ENCODE measurements at places on chromosomes 7 and 10.

DNA sequence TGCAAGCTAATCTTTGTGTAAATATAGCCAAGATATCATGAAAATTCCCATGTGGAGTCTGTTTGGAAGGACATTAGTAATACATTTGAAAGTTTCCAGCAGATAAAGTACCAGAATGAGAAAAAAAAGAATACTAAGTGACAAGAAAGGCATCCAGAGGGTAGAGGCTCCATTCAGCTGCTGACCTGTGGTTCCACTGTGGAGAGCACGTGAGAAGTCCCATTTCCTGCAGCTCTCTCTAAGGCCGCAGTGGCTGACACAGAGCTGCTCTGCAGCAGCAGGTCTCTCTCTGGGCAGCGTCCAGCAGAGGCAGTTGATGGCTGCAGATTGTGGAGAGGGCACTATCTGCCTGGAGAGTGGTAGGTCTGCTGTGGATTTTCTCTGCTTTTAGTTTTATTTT is 100.1 kb upstream of the TMEM72 start:
- no peak overlapping the region for H3K4me3 ChIP-seq
- H3K36me3 ChIP-seq, result no peaks in the 10 kb centered on the region
- no peaks in the 10 kb centered on the region for H3K4me1 ChIP-seq
- H3K27me3 ChIP-seq, result no peaks in the 10 kb centered on the region
- no peak for DNase-seq

GRCh38 chr10:128567551-128567950 is 441.3 kb upstream of the MKI67 start:
- peak overlapping the region; percentile 20 for H3K4me3 ChIP-seq
- H3K4me1 ChIP-seq, result no peaks in the 10 kb centered on the region
- DNase-seq, result no peak
- H3K27ac ChIP-seq, result no peak overlapping the region
- no peaks in the 10 kb centered on the region for H3K36me3 ChIP-seq

DNA sequence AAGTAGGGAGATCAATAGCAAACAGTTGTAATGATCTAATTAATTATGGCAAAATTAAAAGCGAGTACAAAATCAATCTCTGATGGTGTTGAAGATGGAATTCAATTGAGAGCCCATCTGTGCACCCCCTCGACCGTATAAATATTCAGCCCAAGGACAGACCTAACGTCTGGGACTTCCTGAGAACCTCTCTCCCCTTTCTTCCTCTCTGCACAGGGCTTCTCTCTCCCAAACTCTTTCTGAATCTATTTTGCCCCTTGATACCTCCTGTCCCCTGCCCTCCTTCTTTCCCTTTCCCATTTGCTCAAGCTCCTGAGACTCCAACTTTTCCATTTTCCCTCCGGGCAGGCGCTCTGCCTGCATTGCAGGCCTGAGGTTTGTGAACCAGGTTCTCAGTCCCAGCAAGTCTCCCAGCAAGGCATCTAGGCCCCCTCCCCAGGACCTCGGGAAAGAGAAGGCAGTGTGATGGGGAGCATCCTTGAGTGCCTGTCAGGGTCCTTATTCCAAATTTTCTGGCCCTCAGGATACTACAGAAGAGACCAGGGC is 8.5 kb upstream of the PAX2 start:
- no peak overlapping the region for H3K27ac ChIP-seq
- no peak for DNase-seq
- no peaks in the 10 kb centered on the region for H3K36me3 ChIP-seq

DNA sequence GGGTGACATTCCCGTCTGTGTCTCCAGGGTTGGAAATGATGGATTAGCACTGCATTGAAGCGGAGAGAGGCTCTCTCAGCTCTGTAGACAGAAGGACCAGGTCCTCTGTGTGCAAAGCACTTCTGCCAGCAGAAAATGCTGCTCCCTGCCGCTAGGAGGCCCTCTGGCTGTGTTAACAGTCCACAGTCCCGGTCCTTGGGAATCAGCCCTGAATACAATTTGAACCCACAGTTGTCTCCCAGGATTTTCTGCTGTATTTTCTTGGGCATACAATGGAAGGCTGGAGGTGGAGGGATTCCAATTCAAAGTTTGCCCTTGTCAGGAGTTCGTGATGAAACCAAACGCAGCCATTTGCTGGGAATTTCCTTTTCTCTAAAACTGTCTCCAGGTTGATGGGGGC is 205.2 kb downstream of the GLRX3 start:
- no peak overlapping the region for H3K4me3 ChIP-seq
- H3K27me3 ChIP-seq, result peaks cover 20% of the 10 kb centered on the region
- no peak overlapping the region for H3K27ac ChIP-seq
- no peaks in the 10 kb centered on the region for H3K4me1 ChIP-seq
- no peak for DNase-seq
